ENCODE measurements at places on chromosomes 1 and 21.
A peak's percentile ranks its signal among the peaks of the same experiment; 100 is the strongest.

DNA sequence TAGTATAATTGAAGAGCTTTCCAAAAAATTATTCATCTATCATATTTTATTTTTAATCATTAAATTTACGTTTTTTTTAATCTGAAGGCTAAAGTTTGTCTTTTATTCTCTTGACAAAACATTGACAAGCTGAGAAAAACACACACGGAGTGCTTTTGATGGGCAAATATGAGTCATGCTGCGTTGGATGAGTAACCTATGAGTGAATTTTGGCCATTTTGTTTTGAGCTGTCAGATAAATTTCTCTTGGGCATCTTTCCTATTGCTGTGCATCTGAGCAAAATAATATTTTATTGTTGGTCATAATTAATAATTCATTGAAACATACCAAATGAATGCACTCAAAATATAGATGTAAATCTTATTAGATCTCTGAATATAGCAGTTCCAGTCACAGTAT, 1144.1 kb upstream of the ADGRL2 start:
- no peak for DNase-seq

- DNase-seq = no peak
Measured at GRCh38 chr1:222062640-222063039, 320.8 kb upstream of the DUSP10 start.

DNA sequence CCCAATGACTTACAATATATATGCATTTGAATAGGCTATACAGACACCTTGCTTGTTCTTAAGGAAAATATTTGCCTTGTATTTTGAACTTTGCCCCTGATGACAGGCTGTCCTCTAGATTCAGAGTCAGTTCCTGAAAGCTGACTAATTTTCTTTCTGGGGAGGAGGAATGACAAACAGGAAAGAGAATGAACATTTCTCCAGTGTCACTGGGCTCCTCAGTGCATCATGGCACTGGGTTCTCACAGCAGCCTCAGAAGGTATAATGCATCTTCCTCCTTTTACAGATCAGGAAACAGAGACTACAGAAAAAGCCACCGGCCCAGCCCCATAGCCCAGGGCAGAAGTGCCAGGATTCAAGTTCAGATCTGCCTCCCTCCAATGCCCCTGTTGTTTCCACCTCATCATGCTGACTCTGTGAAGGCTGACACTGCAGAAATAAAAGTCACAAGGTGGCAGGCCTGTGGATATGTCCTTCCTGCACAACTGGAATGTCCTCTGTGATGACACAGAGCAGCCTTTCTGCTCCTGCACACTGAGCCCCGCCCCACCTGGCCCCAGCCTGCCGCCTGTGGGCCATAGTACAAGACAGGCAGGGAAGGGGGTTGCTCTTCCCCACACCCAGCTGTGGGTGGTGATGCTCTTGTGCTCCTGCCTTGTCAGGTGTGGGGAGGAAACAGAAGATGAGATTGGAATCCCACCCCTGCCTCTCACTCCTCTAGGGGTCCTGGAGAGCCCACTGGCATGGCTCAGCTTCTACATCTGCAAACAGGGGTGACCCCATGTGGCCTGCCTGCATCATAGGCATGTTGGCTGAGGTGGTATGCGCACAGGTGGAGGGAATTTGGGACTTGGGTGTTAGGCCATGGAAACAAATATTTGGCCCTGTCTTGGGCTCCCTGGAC, 6.4 kb downstream of the TTC22 start:
- no peak for DNase-seq

DNA sequence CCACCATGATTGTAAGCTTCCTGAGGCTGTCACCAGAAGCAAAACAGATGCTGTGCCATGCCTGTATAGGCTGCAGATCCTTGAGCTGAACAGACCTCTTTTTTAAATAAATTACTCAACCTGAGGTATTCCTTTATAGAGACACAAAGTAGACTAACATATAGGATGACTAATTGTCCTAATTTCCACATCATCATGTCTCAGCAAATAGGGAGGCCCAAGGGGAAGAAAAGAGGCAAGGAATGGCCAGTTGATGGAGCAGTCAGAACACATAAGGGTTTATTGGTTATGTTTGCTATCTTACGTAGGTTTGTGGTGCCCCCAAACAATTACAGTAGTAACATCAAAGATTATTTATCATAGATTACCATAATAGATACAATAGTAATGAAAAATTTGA, 126.2 kb downstream of the RASAL2 start:
- DNase-seq = no peak

DNA sequence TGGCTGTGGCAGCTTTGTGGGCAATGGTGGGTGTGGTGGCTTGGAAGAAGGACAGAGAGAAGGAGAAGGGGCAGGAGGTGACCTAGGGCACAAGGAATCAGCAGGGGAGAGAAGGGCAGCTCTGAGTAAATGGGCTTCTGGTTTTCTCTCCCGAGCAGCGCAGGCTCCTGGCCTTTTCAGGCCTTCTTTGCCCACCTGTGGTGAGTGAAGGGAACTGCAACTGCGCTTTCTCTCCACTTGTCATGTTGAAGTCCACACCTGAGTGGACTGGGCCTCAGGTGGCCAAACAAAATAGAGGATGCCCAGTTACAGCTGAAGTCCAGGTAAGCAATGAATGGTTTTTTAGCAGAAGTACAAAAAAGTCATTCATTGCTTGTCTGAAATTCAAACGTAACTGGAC, 29.4 kb upstream of the KCNA10 start:
- no peak for DNase-seq

DNA sequence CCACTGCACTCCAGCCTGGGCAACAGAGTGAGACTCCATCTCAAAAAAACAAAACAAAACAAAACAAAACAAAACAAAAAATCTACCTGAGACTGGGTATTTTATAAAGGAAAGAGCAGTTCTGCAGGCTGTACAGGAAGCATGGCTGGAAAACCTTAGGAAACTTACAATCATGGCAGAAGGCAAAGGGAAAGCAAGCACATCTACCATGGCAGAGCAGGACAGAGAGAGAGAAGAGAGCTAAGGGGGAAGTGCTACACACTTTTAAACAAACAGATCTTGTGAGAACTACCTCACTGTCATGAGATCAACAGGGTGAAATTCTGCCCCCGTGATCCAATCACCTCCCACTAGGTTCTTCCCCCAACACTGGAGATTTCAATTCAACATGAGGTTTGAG, 198.3 kb upstream of the SAMSN1 start:
- DNase-seq = no peak

DNA sequence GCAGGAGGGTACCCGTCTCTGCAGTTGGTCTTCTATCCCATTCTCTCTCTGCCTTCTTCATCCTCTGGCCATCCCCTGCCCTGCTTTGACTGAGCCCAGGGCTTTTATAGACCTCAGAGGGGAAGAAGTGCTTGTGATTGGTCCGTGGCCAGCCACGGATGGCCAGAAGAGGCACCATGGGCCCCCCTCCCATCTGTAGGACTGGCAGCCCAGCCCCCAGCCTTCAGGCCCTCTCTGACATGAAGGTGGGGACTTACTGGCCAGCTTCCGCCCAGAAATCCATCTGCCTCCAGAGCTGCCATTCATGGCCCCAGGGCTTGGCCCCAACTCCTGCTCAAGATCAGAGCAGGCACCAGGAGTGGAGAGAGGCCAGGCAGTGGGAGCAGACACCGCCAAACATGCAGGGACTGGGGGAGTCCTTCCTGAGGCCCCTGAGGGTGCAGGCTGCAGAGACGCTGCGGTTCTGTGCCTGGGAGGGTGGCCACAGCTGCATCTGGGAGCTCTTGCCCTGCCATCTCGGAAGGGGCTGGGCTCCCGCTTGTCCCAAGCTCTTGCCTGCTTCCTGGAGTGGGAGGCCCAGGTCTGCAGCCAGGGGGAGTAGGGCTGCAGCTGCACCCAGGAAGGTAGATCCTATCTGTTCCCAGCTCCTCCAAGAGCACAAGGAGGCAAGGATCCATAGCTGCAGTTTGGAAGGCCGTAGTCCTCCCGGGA, 698.6 kb upstream of the B3GALT2 start:
- no peak for DNase-seq

GRCh38 chr1:241714321-241715218, 62.5 kb downstream of the WDR64 start:
- DNase-seq = peak; percentile 99

DNA sequence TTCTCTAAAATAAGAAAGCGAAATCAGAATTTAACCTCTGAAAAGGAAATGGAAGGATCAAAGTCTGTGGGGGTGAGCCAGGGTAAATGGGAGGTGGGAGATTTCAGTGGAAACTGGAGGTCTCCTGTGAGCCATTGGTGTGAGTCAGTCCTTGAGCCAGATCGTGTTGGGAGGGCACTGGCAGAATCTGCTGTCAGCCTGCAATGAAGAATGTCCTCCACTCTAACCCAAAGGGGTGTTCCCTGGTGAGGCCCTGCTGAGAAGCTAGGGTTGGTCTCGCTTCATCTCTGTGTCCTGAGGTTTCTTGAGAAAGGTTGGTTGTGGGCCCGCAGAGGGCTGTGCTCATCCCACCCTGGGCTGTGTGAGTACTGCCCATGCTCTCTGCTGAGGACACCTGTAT, 2.4 kb downstream of the QSOX1 start:
- no peak for DNase-seq

GRCh38 chr1:198500096-198500495, 40.4 kb downstream of the ATP6V1G3 start:
- no peak for DNase-seq

DNA sequence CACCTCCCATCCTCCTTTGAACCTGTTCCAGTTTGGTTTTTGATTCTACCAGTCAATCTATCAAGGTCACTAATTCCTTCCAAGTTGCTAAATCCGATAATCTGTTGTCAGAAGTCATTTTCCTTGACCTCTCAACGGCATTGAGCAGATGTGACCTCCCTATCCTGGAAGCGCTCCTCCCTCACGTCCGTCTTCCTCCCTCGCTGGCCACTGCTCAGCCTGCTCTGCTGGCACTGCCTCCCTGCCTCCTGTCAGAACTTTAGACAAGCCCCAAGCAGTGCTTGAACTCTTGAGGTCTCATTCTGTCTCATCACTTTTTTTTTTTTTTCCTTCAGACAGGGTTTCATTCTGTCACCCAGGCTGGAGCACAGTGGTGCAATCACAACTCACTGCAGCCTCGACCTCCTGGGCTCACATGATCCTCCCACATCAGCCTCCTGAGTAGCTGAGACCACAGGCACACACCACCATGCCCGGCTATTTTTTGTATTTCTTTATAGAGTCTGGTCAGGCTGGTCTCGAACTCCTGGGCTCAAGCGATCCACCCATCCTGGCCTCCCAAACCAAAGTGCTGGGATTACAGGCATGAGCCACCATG, 4.4 kb upstream of the ACOT7 start:
- no peak for DNase-seq

DNA sequence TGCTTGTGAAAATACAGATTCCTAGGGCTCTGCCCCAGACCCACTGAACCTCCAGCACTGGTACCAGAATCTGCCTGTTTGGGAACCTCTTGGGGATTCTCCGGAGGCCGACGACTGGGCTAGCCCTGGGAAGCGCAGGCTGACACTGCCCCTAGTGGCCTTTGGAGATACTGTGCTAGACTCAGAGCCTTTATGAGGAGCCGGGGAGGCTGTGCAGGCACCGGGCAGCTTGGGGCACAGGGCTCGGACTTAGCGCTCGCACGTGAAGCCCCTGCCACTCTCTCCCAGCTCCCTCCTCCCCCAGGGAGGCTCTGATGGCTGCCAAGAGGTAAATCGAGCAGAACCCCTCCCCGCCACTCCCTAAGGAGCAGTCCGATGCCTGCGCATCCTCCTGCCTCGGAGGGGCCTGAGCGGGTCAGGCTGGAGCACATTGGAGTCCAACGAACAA, 144.6 kb upstream of the TNR start:
- DNase-seq = no peak

GRCh38 chr1:210104103-210104502, 128.5 kb upstream of the SERTAD4 start:
- DNase-seq = no peak

DNA sequence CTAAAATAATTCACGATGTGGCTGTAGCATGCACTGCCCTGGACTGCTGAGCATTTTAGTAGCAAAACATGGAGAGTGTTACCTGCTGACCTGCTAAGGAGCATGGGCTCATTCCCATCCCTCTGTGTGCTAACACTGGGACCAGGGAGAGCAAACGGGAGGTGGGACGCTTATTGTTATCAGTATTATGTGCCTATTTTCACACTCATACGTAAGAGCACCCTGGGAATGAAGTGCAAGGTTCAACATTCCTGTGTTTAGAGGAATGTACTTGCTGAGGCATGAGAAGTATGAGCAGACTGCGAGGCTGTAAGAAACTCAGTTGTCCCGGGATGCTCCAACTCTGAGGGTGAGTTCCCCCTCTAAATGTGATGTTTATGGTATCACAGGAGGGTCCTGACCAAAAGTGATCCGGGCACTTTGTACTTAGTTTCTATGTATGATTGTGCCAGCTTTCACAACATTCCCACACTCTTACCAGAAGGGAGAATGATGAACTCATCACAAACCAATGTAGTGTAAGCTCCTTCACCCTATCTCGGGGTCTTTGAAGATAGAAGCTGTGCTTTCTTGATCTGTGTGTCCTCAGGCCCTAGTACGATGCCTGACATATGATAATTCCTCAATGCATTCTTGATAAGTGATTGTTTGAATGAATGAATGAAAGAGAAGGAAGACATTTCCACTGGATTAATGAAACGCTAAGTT, 164.8 kb downstream of the KCNJ6 start:
- no peak for DNase-seq

DNA sequence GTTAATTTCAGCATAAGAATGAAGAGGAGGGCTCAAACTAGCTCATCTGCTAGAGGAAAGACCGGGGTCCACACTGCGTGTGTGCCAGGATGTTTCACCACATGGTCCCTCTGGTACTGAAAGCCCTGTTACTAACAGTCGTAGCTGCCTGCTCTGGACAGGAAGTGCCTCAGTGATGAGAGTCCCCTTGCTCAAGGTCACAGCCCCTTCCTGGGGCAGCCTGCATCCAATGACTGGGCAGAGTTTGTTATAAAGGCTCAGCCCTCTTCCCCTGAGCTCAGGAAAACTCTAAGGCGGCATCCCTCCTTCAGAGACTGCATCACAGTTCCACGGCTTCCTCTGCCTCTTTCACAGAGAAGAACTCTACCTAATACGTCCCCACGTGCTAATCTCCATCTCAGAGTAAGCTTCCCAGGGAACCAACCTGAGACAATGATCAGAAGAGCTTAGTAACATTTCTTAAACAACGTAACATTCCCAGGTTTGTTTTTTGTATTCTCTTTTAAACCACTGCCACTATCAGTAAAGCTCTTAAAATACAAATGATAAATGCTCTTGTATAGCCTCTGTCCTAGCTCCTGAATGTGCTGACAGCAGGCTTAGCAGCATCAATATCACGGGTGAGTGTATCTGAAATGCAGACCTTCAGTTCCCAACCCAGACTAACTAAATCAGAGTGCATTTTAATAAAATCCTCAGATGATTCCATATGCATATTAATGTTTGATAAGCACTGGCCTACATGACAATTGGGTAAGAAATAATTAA, 38.0 kb upstream of the ATP1A1 start:
- no peak for DNase-seq

GRCh38 chr1:155093911-155094621, 15.4 kb downstream of the EFNA3 start:
- no peak for DNase-seq

- no peak for DNase-seq
Measured at GRCh38 chr21:17462276-17462981, 50.4 kb upstream of the CXADR start.

- no peak for DNase-seq
Measured at GRCh38 chr1:85661767-85662166, 46.5 kb downstream of the ZNHIT6 start.

GRCh38 chr1:95984798-95985374, 736.7 kb upstream of the PTBP2 start:
- no peak for DNase-seq

GRCh38 chr1:117112047-117112717, 9.4 kb downstream of the TRIM45 start:
- no peak for DNase-seq

GRCh38 chr1:89598450-89599331, 34.2 kb upstream of the LRRC8C start:
- no peak for DNase-seq

Data from SK-N-MC (cell line).